ENCODE measurements at places on chromosomes 12 and 14.

- peak; percentile 75 for DNase-seq
Measured at GRCh38 chr14:22333422-22334274, 255.4 kb downstream of the DAD1 start.

DNA sequence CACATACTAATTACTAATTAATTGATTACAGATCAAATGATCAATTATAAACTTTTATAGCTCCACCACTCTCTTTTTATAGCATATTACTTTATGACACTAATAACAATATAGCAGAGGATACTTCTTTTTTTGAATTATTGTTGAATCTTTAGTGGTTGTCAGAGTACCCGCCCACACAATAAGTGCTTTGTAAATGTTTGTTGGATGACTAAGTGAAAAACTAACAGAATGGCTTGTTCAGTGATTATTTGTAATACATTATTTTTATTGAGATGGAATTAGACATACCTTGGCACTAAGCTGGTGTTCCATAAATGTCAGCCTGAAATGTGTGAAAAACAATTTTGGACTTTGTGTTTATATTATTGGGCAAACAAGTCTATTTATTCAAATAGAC lies 670.5 kb upstream of the ATXN7L3B start:
- no peak for DNase-seq

DNA sequence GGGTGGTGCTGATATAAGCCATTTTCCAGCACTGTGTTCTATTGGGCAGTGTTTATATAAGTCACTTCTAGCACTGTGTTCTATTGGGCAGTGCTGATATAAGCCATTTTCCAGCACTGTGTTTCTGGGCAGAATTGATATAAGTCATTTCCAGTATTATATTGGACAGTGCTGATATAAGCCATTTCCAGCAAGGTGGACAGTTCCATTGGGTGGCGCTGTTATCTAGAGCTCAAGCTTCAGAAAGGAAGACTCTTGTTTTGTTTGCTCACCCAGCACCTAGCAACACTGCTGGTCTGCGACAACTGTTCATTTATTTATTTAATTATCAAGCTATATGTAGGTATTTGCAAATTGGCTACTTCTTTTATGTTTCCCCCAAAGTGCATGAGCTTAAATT lies 690.3 kb downstream of the AACS start:
- no peak for DNase-seq

DNA sequence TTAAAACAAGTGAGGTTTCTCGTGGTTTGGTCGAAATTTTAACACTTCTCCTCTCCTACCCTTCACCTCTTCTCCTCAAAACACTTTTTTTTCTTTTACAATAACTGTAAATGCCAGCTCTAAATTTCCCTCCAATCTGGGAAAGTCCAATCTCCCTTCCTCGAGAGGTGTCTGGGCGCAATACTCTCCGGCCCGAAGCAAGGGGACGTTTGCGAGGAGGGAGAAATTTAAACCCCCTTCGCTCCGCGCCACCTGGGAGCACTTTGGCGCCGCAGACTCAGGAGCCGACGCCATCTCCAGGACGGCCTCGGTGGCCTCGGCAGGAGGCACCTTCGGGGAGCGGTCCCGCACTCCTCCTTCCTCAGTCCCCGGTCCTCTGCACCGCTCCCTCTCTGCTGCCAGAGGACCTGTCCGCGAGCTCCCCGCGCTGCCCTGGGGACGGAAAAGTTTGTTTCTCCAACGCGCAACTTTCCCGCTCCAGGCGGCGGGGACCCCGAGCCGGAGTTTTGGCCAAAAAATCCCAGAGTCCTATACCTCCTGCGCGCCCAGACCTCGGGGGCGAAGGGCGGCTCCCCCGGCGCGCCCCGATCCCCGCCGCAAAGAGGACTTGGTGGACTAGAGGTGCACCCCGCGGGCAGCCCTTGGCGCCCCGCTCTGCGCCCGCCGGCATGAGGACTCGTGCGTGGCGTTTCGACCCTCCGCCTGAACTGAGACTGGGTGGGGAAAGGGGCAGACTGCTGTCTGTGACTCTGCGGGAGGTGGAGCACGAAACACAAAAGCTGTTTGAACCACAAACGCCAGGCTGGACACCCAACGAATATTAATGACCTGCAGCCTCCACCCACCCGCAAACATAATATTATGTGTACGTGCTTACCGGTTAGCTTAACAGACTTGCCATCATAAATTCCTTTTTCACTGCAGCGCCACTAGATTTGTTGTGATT lies 95.2 kb upstream of the HMGA2 start:
- DNase-seq = no peak

DNA sequence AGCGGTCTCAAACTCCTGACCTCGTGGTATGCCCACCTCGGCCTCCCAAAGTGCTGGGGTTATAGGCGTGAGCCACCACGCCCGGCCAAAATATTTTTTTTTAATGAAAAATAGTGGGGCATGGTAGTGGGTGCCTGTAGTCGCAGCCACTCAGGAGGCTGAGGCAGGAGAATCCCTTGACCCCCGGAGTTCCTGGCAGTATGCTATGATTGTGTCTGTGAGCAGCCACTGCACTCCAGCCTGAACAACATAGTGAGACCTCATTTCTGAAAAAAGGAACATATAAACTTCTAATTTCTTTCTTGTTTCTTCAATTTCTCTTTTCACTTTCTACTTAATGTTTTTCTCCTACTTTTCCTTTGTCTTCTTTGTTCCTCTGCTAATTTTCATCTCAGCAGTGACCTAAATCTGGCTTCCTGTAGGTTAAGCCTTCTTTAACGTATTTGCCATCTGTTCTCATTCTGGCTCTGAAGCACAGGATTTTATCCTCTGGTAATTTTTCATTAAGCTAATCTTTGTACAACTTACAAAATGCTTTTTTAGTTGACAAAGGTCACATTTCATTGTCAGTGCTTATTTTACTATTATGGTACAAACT lies 4.5 kb upstream of the RPGRIP1 start:
- no peak for DNase-seq

DNA sequence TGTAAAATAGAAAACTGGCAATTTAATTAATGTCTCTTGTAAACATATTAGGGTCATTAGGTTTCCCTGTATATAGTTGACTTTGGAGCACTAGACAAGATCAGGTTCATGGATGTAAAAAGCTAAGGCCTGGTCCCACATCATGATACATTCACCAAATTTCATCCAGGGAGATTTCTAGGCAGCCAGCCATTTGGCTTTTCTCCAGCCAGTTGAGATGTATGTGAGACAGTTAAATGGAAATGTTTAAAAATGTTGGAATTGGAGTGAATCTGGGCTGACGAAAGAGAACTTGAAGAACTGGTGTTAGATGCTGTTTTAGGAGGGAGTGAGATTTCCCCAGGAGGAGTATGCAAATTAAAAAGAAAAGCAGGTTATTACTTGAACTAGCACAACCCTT lies 41.8 kb upstream of the CLEC14A start:
- DNase-seq = peak; percentile 15

GRCh38 chr12:1814266-1814665 lies 6.1 kb upstream of the LRTM2 start:
- no peak for DNase-seq

- DNase-seq = no peak
Measured at GRCh38 chr12:32069731-32070130, 36.9 kb upstream of the BICD1 start.

- peak; percentile 11 for DNase-seq
Measured at GRCh38 chr14:102353126-102353619, 9.5 kb downstream of the CINP start.

- DNase-seq = peak; percentile 84
Measured at GRCh38 chr12:92065018-92065499, 80.6 kb downstream of the BTG1 start.

GRCh38 chr12:67798768-67799167 lies 150.2 kb downstream of the DYRK2 start:
- DNase-seq = no peak

GRCh38 chr12:130559806-130560205 lies 156.3 kb downstream of the RIMBP2 start:
- DNase-seq = no peak

DNA sequence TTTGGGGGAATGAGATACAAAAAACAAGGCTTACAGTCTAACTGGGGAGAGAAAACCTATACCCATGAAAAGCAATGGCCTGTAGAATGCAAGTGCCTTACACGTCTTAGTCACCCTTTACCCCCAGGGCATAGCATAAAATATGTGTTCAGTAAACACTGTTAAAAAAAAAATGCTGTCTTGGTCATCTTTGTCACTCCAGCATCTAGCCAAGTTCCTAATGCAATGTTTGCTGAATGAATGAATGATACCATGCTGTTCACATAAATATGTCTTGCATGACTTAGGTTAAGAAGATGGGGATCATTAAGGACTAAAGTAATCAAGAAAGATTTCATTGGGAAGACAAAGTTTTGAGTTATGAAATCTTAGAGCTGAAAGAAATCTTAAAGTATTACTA lies 38.5 kb downstream of the PPP2R5E start:
- DNase-seq = no peak

GRCh38 chr12:105084251-105085250 lies at the start of gene ALDH1L2:
Gene ALDH1L2, minus strand, starts transcription at chr12:105084458. Its CDS starts 22 bp downstream, at chr12:105084436.
- peak; percentile 88 for DNase-seq

DNA sequence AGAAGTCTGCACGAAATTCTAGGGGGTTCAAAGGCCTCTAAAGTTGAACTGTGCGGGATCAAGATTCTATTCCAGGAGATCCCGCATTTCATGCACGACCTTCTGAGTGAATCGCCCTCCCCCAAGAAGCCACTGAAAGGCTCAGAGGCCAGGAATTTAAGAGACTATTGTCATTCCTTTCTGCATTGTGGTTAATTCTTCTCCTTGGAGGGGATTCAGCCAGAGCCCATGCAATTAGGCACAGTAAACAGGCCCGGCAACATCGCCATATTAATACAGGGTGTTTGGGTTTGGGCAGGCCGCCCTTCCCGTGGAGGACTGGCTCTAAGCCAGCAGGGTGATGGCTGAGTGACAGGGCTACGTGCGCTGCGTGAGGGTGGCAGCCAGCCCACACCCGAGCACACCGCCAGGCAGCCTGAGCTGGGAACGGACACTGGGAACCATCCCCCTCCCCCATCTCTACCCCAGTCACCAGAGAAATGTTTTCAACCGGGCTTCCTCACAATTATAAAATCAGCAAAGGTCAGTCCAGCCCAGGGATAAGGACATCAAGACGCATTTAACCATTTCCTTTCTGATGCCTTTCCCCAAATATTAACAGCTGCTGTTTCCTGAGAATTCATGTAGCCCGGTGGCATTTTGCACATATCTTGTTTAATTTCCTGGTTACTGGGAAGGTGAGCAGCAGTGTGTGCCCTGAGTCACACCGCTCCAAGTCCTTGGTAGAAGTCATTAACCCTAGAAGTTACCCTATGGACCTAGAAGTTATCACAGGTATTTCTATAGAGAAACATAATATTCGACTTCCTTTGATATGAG lies 12.5 kb downstream of the EGLN3 start:
- peak; percentile 95 for DNase-seq

GRCh38 chr12:57342207-57342691 lies 88.6 kb downstream of the R3HDM2 start:
- DNase-seq = no peak

- DNase-seq = no peak
Measured at GRCh38 chr14:59918824-59919569, 947 bp upstream of the LRRC9 start.

DNA sequence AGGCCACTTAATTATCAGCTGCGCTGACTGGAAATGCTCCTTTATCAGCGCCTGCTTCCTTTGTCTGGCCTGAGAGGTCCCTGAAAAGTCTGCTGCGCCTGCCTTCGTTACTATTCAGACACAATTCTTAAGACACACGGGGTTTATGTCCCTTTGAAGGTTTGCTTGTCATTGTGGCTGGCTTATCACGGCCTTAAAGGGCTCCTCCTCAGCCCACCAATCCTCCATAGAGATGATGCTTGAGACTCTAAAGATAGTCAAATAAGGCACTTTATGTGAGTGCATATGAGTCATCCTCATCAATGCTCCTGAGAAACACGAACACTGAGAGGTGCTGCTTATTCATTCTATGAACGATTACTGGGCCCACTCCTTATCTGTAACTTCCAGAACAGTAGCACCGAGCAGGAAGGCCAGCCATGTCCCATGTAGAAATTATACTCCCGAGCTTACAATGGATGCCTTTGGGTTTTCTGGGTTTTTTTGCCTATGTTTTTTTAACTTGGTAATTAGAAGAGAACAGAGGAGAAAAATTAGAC lies 1268.2 kb upstream of the TMEM132C start:
- no peak for DNase-seq

DNA sequence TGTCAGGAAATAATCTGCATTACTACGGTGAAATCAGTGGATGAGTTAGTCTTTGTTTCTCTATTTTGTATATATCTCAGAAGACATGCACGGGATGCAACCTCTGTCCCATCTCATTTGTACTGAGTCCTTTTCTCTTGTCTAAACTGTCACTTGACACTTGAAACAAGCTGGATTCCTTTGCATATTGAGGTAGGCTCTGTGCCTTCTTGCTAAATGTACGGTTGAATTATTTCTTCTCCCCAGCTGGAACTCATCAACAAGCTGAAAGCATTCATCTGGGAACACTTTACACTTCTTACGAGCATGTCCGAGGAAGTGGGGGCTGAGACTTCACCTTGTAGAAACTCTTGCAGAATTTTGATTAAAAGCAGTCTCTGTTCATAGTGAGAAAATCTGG lies 119.5 kb downstream of the VEZT start:
- DNase-seq = peak; percentile 31

- no peak for DNase-seq
Measured at GRCh38 chr12:9792961-9793617, 32.4 kb upstream of the CD69 start.

DNA sequence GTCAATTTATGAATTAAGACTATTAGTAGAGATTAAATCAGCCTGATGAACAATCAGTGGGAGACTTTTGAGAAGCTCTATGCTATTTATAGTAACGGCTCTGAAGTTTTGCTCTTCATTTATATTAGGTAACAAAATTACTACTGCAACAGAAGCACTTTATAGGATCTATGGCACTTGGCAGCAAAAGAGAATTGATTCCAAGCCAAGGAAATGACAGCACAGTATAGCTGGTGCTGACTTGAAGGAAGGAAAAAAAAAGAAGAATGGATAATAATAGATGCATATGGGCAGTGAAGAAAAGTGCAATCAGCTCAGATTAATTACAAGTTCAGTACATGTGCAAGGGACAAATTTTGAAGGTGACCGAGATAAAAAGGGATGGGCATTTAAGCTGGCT lies 228.2 kb upstream of the PPFIA2 start:
- no peak for DNase-seq

- DNase-seq = no peak
Measured at GRCh38 chr12:27163048-27163715, 80.8 kb upstream of the C12orf71 start.

GRCh38 chr14:105185973-105186372 lies 4.9 kb upstream of the NUDT14 start:
- DNase-seq = no peak

DNA sequence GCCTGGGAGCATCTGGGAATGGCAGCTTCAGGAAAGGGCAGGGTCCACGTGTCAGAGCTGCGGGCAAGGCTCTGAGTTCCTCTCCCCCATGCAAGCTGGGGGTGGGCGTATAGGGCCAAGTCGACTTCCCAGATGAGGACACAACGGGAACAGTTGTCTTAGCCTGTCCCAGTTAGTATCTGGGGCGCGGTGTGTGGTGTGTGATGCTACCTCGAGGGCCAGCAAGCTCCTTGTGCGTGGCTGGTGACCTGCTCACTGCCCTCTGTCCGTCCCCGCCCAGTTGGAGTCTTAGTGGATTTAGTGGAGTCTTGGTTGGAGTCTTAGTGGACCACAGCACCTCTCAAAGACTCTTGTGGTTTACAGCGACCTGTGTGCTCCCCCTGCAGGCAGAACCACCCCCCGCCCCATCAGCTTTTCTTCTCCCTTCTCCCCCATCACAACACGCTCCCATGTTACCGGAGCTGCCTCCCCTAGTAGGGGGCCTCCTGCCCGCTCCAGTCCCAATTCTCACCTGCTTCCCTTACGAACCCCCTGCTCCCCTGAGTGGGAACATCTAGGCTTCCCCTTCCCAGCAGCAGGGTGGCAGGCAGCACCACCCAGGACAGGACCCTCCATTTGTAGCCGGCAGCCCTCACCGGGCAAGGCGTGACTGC lies 8.7 kb downstream of the ASPG start:
- DNase-seq = no peak
